Activated CD4-positive, alpha-beta memory T cell treated with anti-CD3 and anti-CD28 coated beads for 36 hours (primary cell): ENCODE measurements at places on chromosomes 3 and 15.

DNA sequence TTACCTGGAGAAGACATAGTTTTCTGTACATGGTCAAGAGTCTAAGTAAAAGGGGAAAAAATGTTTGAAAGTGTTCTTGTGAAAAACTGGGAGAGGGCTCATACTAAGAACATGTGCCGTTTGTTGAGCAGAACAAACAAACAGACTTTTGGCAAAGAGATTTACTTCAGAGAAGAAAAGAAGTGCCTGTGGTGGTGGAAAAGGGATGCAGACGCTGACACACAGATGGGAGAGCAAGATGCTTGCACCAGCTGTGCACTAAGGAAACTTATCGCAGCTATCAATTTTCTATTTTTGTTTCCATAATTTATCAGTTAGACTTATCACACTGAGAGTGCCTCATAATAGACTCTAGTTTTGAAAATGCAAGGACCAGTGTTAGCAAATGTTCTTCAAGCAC lies 259.6 kb upstream of the PDZRN3 start:
- no peak for DNase-seq

DNA sequence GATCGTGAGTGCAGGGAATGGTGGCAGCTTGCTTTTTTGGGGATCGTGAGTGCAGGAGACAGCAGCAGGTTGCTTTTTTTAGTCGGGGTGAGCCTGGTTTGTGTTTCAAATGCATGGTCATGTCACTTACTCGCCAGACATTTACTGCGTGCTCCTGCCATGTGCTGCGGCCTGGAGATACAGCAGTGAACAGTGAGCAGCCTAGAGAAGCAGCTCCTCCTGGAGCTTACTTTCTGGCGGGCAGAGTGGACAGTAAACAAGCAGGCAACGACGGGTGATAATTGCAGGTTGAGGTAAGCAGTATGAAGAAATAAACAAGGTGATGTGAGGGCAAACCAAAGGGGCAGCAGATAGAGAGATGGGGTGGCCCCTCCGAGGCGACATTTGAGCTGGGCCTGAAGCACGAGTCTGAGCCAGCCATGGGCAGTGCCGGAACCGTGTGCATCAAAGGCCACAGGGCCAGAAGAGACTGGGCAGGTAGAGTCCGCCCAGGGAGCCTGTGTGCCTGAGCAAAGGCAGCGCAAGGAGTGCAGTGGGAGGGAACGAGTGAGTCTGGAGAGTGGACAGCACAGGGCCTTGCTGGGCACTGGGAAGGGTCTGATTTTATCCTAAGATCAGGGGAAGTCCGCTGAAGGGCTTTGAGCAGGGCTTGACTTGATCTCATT lies 57.3 kb upstream of the RASA2 start:
- DNase-seq, result no peak

GRCh38 chr3:8975081-8976020 lies 12.1 kb upstream of the RAD18 start:
- no peak for DNase-seq

- no peak for DNase-seq
Measured at GRCh38 chr3:29991198-29991597, 615.2 kb upstream of the TGFBR2 start.

GRCh38 chr3:59595830-59596229 lies 546.0 kb upstream of the CFAP20DC start:
- DNase-seq, result no peak
